ENCODE measurements at places on chromosomes 12 and 14.
A peak's percentile ranks its signal among the peaks of the same experiment; 100 is the strongest.

- no peak for DNase-seq
These were observed 21.4 kb upstream of the CEP170B start for GRCh38 chr14:104843442-104844305.

DNA sequence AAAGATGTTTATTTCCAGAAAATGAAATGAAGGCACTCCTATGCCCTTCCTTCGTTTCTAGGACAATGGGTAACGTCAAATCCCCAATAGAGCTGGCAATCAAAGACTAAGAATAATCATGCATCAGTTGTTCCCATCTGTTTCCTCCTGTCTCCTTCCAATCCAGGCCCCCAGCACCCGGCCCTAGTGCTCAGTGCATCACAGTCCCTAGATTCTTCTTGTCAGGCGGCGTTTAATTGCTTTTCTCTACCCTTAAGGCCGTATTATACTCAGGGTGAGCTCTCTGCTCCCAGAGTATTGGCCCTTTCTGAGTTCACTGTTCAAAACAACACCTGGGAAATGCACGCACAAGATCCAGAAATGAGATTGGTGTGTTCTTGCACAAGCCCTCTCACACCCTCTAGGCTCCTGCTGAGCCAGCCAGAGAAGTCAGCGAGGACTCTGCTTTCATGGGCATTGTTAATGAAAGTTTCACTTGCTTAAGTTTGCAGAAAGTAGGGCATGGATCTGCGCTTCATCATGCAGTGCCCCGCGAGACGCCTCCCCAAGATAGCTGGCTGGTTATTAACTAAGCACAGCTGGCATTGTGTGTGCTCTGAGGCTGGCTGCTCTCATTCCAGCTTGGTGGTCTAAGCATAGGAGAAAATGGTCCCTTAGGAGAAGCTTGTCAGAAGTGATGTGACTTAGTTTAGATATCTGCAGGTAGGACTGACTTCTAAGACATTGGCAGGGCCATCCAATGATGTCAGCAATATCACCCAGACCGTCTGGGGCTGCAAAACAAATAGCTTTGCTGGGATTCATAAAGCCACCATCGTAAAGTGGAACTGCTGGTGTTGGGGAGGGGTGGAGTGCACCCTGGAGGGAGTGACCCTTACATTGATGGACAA lies 28.7 kb downstream of the CRACR2A start:
- DNase-seq: no peak

DNA sequence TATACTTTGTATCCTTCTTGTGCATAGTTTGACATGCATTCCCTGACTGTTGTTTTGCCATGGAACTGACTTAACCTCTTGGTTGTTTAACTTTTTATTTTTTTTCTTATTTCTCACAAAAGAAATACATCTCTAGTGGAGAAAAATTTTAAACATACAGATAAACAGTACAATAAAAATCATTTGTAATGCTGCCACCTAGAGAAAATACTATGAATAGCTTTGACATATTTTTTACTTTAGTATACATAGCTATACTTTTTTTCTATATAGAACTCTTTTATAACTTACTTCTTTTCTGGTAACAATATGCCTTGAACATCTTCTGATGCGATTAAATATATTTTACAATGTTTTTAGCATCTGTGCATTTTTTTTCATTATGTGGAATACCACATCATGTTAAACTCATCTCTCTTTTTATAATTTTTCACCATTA lies 184.5 kb downstream of the AKAP6 start:
- peak; percentile 4 for DNase-seq

DNA sequence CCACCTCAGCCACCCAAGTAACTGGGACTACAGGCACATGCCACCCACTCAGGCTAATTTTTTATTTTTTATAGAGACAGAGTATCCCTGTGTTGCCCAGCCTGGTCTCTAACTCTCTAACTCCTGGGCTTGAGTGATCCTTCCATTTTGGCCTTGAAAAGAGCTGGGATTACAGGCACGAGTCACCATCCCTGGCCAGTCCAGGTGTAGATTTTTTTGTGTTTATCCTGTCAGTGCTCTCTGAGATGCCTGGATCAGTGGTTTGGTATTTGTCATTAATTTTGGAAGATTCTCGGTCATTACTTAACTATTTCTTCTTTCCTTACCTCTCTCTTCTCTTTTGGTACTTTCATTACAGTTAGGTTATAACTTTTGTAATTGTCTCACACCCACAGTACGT lies 5.3 kb upstream of the HIF1A start:
- DNase-seq: peak; percentile 58

DNA sequence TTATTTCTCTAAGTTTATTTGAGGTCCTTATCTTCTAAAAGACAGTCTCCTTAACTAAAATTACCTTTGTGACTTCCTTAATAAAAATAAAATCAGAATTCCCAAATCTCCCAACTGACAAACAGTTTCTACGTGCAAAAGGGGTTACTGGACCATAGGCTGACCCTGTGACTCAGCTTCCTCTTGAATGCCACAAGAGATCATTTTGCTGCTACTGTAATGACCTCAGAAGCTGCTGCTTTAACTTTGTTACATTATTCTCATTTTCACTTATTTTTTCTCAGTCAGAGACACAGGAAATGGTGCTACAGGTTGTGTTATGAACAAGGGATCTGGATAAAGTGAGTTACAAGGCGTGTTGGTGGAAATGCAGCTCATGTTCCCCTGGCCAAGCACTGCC lies 132.2 kb upstream of the TMTC2 start:
- DNase-seq: no peak

DNA sequence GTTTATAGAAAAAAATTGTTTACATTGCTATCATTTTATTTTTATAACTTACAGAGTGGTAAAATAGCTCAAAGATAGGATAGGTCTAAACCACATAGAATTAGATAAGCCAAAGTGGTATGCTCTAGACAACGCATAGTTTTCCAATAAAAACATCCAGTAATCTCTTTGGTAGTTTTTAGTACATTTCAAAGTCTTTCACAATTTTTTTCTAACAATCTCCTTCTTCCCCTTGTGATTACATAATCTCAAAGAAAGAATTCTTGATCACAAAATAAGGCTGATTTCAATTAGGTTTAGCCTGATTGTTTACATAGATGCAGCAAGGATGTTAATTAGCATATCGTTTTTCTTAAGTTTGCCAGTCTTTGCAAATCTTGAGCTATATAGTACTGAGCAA lies 460.0 kb downstream of the FUT8 start:
- no peak for DNase-seq

- no peak for DNase-seq
These were observed 59.1 kb downstream of the ANKRD9 start for GRCh38 chr14:102450206-102451063.

DNA sequence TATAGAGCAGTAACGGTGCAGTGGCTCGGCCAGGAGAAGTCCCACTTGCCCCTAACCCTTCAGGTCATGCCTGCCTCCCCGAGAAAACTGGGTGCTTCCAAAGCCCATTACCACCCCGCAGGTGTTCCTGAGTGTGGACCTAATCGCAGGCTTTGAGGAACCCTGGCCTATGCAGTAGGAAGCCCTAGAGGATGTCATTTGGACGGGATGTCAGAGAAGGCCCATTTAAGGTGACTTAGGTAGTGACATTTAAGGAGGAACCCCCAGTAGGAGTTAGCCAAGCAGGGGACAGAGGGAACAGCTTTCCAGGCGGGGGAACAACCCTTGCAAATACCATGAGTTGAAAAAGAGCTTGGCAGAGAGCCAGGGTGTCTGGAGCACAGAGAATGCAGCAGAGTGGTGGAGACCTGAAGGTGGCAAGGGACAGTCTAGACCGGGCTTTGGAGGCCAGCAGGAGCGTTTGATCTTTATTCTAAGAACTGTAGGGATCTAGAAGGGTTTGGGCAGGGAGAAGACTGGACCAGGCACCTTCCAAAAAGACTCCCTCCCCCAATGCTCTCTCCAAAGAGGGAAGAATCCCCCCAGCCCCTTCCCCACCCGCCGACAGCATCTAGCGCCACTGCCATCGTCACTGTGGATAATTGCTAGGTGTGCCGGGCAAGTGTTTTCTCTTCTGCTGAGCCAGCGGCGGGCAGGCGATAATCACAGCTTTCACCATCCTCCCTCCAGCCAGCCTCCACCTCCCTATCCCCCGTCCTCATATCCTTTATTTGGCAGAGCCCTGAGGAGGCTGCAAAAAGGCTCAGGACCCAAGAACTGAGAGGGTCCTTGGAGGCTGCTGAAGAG lies 33.3 kb upstream of the BEGAIN start:
- DNase-seq: no peak

DNA sequence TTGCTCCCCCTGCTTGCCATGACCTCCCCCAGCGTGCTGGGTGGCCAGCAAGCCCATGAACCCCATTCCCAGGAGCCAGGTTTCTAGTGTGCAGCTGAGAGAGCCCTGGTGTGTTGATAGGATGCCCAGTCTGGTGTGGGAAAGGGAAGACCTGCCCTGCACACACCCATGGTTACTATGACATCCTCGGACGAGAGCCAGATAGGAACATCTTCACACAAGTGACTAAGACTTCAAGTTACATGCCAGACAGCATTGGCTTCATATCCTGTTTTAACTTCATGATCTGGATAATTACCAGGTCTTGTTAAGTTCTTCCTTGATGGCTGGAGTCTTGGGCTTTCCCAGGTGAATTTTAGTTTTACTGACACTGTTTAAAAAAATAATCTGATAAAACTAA lies 196.6 kb upstream of the EGLN3 start:
- peak; percentile 38 for DNase-seq

GRCh38 chr14:101600336-101600890 lies 39.1 kb downstream of the DIO3 start:
- no peak for DNase-seq

DNA sequence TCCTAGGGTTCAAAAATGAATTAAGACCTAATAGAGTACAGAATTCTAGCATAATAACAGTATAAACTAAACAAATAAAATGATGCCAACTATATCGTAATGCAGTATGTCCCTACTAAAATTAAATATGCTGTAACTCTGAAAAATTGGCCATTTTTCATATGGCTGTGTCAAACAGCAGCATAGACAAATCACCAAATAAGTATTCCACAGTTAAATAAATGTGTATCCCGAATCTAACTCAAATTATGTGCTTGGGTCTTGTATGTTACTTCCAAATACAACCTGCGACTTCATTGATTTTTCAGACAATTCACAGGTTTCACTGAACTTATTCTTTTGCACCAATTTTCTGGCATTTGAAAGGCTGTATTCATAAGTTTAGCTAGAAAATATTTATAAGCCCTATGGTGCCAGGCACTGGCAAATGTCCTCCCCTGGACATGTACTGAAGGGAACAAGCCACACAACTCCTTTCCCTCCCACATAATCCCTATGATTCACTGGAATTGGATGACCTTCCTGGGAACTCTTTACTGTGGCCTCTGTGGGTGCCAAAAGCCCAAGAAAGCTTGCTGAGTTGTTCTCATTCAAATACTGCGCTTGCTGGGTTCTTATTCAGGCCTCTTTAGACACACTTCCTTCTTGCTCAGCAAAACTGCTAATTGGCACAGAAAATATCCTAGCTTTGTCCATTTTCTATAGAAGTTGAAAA lies 108.8 kb downstream of the KITLG start:
- peak; percentile 72 for DNase-seq

DNA sequence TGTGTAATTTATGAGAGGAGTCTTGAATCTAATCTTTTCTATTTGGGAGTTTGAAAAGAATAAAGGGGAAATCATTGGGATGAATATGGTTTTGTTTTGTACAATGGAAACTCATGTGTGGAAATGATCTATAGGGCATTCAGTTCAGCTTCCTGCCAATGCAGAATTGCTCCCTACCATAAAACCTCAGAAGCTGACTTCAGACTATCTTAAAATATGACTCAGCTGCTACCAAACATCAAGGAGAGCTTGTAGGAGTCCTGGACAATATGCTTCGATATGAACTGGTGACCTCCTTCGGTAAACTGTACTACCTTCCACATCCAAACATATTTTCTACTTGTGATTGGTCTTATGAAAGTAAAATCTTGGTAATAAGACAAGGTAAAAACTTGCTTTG lies 160.6 kb downstream of the CAPZA3 start:
- DNase-seq: peak; percentile 4

DNA sequence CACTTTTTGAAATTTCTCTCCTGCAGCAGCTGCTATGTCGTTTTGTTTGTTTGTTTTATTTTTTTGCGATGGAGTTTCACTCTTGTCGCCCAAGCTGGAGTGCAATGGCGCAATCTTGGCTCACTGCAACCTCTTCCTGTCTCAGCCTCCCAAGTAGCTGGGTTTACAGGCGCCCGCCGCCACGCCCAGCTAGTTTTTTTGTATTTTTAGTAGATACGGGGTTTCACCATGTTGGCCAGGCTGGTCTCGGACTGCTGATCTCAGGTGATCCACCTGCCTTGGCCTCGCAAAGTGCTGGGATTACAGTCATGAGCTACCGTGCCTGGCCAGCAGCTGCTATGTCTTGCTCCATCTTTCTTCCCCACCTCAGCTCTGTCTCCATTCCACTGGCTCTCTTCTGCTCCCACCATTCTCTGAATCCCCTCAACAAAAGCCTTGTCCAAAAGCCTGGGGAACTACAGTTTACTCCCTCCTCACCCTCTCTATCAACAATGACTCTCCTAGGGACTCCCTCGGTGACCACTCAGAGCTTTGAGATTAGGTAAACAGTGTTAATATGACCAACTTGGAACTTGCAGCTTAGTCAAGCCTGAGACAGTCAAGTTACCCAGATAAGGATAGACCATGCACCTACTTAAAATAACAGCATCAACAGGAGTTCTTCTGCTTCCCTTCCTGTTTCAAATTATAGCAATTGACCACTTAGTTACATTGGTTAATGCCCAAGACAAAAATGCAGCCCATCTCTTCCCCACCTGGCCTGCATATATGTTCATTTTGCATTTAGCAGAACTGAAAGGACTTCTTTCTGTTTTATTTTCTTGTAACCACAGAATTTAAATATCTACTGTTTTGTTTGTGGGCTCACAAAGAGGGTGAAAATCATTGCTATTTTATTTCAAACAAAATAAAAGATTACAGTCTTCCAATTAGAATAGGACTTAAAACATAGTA lies 189.0 kb upstream of the AMIGO2 start:
- DNase-seq: peak; percentile 24

DNA sequence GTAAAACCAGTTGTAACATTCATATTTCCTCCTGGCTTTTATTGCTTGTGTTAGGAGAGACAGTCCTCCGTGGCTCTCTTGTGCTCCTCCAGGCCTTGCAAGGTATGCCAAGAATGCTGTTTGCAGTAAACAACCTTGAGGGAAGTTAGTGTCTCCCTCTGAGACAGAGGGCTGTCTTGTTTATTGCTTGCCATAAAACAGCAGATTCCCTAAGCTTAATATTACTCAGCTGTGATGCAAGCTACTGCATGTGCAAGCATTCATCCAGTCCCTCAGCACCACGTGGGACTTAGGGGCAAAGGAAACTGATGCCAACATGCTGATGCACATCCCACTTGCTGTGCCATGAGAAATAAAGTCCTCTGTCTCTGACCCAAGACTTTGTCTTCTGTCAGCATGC lies 6.6 kb downstream of the POMT2 start:
- peak; percentile 93 for DNase-seq

Measured in mammary epithelial cell (primary cell).